ENCODE measurements at places on chromosomes 1 and 21. TPM values are rescaled to one million over a fixed set of nuclear protein-coding genes. Genes with fewer than 3 reads are reported as not detected.

GRCh38 chr21:31900121-31900895 is 27.5 kb downstream of the HUNK start:
- DNase-seq, result no peak

Gene RGSL1
- total RNA-seq, result not detected

- DNase-seq, result no peak
Measured at GRCh38 chr1:240413732-240414131, 198.2 kb downstream of the GREM2 start.

DNA sequence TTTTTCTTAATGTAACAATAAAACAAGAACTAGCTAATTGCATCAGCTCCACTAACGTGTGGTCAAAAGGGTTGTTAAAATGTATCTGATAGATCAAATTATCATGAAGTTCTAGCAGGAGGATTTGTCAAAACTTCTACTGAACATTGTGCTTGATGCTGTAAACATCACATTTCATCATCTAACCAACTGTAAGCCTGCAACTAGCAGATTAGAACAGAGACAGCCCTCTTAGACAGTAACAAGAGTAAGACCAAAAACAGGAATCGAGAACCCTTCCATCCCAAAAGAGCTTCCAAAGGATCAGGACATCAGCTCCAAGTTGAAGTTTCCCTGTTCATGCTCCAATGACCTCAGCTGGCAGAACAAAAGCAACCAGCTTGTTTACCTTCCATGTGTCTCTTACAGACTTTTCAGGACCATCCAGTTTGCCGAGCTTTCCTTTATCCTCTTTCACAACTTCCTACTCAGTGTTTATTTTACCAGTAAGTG is 44.6 kb downstream of the NIBAN1 start:
- peak; percentile 84 for DNase-seq

Gene GPR25
- not detected for total RNA-seq

Gene LCE3E
- not detected for total RNA-seq

DNA sequence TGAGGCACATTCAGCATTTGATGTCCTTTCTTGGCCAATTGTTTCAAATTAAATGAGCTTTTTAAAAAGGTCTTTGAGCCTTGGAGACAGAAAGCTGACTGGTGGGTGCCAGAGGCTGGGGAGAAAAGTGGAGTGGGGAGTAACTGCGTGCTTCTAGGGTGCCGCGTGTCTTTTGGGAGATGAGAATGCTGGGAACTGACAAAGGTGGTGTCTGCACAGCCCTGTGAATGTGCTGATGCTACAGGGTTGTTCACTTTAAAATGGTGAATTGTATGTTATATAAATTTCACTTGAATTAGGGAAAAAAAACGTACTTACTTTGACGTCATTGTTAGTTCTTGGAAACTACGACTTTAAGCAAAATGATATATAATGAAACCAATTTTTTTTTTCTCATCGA is 8.1 kb upstream of the TFF1 start:
- DNase-seq, result no peak

All from PC-3 (cell line).